Naive thymus-derived CD8-positive, alpha-beta T cell (primary cell): ENCODE measurements at places on chromosomes 5 and 9.

DNA sequence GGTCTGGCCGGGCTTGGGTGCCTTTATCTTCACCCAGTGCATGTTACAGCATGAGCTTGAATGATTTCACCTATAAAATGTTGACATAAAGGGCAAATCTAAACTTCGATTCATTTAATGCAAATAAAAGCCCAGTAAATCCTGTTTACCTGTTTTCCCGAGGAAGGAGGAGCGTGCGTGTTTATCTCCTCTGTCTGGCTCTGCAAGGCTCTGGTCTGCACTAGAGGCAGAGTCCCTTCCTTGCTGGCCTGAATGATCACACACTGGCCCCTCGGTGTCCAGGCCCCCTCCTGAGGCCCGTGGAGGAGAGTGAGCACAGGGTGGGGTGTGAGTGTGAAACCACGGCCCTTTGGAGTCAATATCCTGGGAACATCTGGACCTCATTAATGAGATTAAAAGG, 125.1 kb upstream of the LHFPL2 start:
- H3K4me1 ChIP-seq, result peaks cover 18% of the 10 kb centered on the region
- H3K36me3 ChIP-seq, result no peaks in the 10 kb centered on the region
- H3K27me3 ChIP-seq, result no peaks in the 10 kb centered on the region
- H3K4me3 ChIP-seq, result no peak overlapping the region
- H3K27ac ChIP-seq, result peak overlapping the region; percentile 23
- no peak for DNase-seq

GRCh38 chr9:94624629-94625028, 14.7 kb downstream of the FBP1 start:
- H3K36me3 ChIP-seq, result peaks cover 8% of the 10 kb centered on the region
- no peak for DNase-seq
- peaks cover 4% of the 10 kb centered on the region for H3K27me3 ChIP-seq
- H3K4me3 ChIP-seq, result no peak overlapping the region
- H3K4me1 ChIP-seq, result peaks cover 12% of the 10 kb centered on the region
- H3K27ac ChIP-seq, result no peak overlapping the region

GRCh38 chr5:95935553-95936100, 26.0 kb downstream of the ELL2 start:
- no peak for DNase-seq
- no peaks in the 10 kb centered on the region for H3K27me3 ChIP-seq
- H3K27ac ChIP-seq, result no peak overlapping the region
- no peak overlapping the region for H3K4me3 ChIP-seq
- H3K4me1 ChIP-seq, result peaks cover 2% of the 10 kb centered on the region

DNA sequence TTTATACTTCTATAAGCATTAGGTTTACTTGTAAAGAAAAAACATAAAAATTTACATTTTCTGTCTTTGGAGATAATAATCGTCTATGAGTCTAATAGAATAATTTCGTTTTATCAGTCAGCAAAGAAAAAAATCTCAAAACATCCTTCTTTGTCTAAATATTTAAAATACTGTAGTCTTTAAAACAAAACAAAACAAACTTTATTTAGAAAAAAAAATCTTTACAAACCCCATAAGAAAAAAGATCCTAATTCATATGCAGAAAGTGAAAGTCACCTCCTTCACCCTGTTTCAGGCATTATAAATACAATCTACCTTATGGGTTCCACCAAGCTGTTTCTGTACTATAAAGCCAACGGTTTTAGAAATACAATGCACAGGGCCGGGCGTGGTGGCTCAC, 5.6 kb downstream of the LARS1 start:
- H3K4me1 ChIP-seq, result peaks cover 12% of the 10 kb centered on the region
- no peak overlapping the region for H3K27ac ChIP-seq
- no peaks in the 10 kb centered on the region for H3K36me3 ChIP-seq
- no peak overlapping the region for H3K4me3 ChIP-seq
- no peak for DNase-seq
- no peaks in the 10 kb centered on the region for H3K27me3 ChIP-seq

DNA sequence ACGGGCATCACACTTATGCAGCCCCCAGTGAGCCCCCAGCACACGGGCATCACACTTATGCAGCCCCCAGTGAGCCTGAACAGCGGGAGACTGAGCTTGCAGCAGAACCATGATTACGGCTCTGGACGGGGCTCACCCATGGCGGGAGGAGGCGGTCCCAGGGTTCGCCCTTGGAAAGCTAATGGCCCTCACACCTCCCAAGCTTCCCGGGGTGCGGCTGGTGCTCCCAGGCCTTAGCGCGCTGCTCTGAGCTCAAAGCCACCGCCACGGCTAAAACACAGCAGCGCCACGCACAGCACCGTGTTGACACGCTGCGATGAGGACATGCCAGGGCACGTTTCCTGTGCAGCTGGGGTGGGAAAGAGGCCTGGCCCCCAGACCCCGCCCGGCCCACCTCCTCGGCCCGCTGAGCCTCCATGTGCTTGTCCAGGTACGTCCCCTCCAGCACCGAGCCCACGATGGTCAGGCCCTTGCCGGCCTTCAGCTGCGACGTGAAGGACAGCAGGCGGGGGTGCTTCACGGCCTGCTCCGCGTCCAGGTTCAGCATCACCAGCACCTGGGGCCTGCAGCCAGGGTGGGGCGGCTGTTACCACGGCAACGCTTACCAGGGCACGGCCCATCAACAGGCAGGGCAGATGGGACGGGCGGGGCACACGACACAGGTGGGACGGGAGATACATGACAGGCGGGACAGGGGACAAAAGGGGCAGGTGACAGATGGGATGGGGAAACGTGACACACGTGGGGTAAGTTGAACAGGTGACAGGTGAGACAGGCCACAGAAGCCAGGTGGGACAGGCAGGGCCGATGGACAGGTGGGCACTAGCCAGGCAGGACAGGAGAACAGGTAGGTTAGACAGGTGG, 38.4 kb downstream of the SLC12A7 start:
- no peaks in the 10 kb centered on the region for H3K27me3 ChIP-seq
- peaks cover 34% of the 10 kb centered on the region for H3K36me3 ChIP-seq
- no peak for DNase-seq
- H3K4me3 ChIP-seq, result no peak overlapping the region
- no peak overlapping the region for H3K27ac ChIP-seq

DNA sequence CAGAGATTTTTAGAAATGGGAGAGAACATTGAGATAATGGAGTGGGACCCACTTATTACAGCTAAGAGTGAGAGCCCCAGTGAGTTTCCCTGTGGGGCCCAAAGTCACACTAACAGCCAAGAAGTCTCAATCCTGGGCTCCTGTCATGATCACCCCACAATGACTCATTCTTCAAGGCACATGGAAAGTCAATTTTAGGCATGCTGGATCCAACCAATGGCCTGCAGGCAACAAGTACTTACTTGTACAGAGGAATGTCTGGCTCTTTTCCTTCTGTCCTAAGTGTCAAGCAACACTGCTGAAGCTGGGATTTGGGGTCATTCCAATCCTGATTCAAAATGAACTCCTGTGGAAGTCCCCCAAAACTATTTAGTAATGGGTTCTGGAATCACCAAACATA, 123.1 kb downstream of the DROSHA start:
- H3K27ac ChIP-seq, result no peak overlapping the region
- no peak for DNase-seq
- peaks cover 66% of the 10 kb centered on the region for H3K36me3 ChIP-seq
- H3K27me3 ChIP-seq, result no peaks in the 10 kb centered on the region

DNA sequence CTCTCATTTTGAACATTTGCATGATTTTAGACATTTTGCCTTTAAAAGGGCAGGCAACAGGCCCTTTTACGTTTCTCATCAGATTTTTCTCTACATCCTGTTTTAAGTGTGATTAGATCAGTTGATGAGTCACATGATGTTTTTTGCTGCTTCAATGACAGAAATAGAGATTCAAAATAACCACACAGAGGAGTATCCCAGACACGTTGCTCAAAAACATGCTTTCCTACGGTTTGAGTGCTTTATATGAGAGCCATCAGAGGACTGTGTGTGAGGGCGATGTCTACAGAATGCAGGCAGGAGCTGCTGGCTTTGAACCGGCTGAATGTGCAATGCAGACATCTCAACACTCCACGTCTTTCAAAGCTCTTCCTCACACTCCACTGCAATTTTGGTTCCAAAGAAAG, 42.1 kb downstream of the OTULIN start:
- H3K36me3 ChIP-seq, result peaks cover 2% of the 10 kb centered on the region
- DNase-seq, result peak; percentile 45

DNA sequence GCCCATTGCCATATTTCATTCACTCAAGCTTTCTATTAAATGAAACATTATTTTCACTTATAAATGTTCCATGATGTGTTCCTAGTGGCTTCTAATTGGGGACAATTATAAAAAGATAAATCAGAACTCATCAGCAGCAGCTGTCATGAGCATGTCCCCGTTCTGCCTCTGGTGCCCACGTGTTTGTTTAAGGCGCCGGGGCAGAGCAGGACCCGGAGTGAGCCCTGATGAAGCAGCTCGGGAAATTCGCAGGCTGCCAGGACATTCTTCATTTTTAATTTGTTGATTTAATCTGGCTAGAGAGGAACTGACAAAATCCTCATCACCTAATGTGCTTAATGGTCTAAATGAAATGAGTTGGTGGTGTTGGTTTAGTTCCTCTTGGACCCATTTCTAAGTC, 475.0 kb downstream of the CTNND2 start:
- no peak for DNase-seq
- H3K27me3 ChIP-seq, result peaks cover 2% of the 10 kb centered on the region
- H3K4me1 ChIP-seq, result no peaks in the 10 kb centered on the region
- no peak overlapping the region for H3K4me3 ChIP-seq
- H3K36me3 ChIP-seq, result no peaks in the 10 kb centered on the region
- no peak overlapping the region for H3K27ac ChIP-seq

GRCh38 chr5:141855265-141856036, 22.8 kb downstream of the PCDH1 start:
- DNase-seq, result no peak
- H3K27ac ChIP-seq, result peak overlapping the region; percentile 13
- H3K36me3 ChIP-seq, result no peaks in the 10 kb centered on the region
- peaks cover 10% of the 10 kb centered on the region for H3K4me1 ChIP-seq
- no peak overlapping the region for H3K4me3 ChIP-seq

DNA sequence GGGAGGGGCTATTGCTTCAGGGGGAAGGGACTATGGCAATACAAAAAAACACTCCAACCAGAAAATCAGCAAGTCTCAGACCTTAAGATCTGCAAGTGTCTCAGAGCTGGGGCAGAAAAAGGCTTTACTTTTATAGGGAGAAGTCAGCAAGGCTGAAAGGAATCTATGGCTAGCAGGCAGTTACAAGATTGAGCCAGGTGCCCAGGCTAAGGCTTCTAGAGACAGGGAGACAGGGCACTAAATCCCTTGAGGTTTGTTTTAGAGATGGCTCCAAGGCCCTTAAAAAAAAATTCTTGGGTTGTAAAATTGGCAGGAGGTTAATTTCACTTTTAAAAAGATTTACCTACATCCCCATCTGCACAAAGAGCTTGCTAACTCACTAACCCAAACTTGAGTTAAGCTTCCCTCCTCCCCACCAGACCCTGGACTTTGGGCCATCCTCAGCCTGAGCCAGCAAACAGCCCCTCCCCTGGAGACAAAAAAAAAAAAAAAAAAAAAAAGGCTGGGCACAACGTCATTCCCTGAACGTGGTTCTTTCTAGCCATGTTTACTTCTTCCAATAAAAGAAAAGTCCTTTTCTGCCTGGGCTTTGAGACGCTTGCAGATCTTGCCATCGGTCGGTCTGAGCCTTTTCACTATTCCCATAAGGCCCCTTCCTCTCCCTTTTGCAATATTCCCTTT, 17.9 kb downstream of the NIPAL4 start:
- H3K4me3 ChIP-seq, result no peak overlapping the region
- DNase-seq, result no peak
- H3K4me1 ChIP-seq, result no peaks in the 10 kb centered on the region
- H3K27me3 ChIP-seq, result peaks cover 2% of the 10 kb centered on the region
- H3K36me3 ChIP-seq, result no peaks in the 10 kb centered on the region
- no peak overlapping the region for H3K27ac ChIP-seq

DNA sequence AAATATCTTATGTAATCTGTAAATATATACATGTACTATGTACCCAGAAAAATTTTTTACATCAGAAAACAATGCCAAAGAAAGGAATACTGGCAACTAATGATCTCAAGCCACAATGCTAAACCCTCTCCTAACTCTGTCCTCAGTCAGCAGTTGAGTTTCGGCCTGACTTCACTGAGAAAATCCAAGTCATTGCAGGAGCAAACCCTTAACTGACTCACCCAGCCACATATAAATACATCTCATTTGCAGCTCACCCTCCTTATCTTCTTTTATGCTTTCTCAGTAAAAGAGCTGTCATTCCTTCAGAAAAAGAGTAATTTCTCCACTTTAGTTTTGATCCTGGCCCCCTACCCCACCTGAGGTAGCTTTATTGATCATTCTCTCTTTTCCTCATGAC, 46.1 kb upstream of the TMED7 start:
- no peak overlapping the region for H3K27ac ChIP-seq
- peaks cover 4% of the 10 kb centered on the region for H3K36me3 ChIP-seq
- DNase-seq, result no peak
- peaks cover 5% of the 10 kb centered on the region for H3K27me3 ChIP-seq
- no peaks in the 10 kb centered on the region for H3K4me1 ChIP-seq
- no peak overlapping the region for H3K4me3 ChIP-seq

GRCh38 chr9:133160742-133161546, 2.8 kb downstream of the GBGT1 start:
- no peak overlapping the region for H3K4me3 ChIP-seq
- peaks cover 7% of the 10 kb centered on the region for H3K4me1 ChIP-seq
- peaks cover 2% of the 10 kb centered on the region for H3K27me3 ChIP-seq
- no peak overlapping the region for H3K27ac ChIP-seq
- H3K36me3 ChIP-seq, result no peaks in the 10 kb centered on the region

DNA sequence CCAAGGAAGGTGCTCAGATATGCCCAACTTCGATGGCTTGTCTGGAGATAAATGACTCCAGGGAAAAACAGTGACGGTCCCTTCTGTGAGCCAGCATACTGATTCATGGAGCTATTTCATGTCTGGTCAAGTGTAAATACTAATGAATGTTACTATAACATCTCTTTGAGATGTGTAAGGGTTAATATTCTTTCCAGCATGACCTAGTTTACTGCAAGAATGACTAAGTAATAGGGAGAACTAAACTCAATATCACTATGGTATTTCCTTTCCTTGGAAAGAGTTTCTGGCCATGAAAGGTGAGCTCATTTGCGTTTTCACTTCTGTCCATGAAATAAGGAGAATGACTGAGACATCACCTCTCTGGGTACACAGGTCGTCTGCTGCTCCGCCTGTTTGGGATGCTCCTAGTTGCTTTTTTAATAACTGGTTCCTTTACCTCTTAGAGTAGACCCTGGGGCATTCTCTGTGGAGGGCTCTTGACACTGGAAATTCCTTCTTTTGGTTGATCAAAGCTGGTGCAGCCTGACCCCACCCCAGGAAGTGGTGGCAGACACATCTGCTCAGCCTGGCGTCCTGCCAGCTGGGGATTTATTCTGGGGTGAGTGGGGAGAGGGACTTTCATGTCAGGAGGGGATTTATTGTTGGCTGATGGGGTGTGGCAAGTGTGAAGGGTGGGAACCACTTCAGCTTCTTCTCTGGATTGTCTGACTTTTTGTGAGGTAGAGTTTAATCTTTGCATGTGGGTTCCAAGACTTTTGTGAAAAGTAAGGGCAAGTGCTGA, 250.0 kb upstream of the MPDZ start:
- no peak for DNase-seq
- H3K27ac ChIP-seq, result no peak overlapping the region
- H3K27me3 ChIP-seq, result no peaks in the 10 kb centered on the region
- H3K36me3 ChIP-seq, result no peaks in the 10 kb centered on the region
- H3K4me1 ChIP-seq, result no peaks in the 10 kb centered on the region
- H3K4me3 ChIP-seq, result no peak overlapping the region
